BJ (cell line): ENCODE measurements at places on chromosomes 2 and 18.

DNA sequence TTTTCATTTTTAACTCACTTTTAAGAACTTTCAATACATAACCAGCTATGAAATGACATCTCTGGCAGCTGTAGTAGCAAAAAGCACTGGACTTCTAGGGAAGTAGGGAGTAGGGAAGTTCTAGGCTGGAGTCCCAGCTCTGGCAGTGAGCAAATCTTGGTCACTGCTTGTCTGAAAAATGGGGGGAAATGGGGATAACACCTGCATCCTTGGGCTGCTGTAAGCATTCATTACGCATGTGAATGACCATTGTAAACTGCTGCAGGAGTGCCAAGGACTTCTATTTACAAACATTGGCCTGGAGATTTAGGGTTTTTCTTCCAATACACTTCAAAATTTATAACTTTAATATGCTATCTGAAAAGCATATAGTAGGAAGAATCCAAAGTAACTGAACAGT is 972 bp upstream of the MPP4 start:
- DNase-seq = no peak

GRCh38 chr2:196980001-196980400 is 53.5 kb upstream of the PGAP1 start:
- no peak for DNase-seq

DNA sequence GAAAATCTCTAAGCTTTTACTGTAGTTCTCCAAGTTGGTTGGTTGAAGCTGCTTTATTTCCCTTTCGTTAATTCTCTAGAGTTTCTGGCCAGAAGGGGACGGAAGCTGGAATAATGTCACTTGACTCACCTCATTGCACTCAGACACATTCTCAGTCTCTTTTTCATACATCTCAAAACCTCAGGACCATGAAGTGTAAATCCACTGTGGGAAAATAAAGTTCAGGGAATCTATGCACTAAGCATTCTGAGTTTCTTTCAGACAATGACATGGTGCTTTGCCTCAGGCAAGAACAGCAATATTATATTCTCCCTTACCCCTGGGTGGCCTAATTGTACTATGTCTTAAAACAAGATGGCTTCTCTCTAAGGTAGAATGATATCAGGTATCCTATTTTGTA is 167.8 kb downstream of the PRPF40A start:
- no peak for DNase-seq

DNA sequence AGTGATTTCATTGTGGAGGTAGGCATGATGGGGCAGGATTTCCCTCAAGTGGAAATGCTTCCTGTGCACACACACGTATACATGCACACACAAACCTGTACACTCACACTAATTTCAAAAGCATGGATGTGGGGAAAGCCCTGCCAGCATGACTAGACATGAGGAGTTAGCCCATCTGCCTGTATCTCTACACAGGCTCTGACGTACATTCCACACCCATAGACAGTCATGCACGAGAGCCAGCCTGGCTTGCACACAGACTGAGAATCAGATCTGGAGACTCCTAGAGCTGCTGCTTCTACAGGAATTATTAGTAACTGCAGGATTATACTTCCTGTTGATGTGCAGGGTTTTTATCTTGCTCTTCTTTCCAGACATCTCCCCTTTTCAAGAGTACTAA is 27.3 kb upstream of the NFU1 start:
- DNase-seq = no peak

GRCh38 chr18:55555395-55556027 is 32.5 kb downstream of the TCF4 start:
- DNase-seq = no peak
